ENCODE measurements at places on chromosomes 6 and 20.

DNA sequence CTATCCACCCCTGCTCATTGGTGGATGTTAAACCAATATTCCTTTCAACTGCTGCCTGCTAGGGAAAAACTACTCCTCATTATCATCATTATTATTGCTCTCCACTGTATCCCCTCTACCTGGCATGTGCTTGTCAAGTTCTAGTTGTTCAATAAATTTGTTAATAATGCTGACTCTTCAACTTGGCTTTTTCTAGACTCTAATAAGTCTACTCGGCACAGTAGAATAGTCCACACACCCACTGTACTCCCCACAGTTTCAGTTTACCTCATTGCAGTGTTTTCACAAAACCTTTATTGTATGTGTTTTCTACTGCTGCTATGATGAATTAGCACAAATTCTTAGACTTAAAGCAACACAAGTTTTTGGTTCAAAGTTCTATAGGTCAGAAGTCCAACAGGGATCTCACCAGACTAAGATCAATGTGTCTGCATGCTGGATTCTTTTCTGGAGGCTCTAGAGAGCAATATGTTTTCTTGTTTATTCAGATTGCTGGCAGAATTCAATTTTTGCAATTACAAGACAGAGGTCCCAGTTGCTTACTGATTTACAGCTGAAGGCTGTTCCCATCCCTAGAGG, 13.1 kb downstream of the BTN3A1 start:
- DNase-seq: no peak

GRCh38 chr6:148374040-148374774, 31.6 kb downstream of the SASH1 start:
- no peak for DNase-seq

DNA sequence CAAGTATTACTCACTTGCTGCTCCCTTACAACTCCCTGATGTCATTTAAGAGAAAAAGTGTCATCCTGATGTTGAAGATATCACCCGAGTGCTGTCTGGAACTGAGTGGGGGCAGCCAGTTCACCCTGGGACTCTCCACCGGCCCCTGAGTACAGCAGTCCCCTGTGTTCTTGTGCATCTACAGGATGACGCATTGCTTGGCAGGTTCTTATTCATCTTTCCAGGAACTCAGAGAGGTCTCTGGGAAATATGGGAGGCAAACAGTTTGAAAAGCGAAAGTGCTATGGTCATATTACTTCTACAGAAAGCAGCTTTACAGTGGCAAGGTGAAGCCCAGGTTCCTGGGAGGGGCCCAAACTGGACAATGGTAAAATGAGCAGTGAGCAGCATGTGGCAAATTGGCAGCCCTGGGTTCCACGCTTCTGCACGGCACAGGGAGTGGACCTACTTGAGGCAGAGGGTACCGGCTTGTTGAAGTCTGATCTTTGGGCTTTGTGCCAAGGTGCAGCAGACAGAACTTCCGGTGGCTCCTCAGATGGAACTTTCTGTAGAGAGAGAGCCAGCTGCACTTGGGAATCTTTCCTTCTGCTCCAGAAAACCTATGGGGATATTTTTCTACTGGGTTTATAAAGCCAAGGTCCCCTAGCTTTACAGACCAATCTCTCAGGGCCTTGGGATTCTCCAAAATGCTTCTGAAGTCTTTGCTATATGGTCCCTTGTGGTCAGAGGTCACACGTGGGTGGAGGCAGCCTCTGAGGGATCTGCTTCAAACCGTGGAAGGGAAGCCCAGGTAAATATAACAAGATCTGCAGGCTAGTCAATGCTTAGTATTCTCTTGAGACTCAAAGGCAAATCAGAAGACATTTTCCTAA, 128.3 kb downstream of the MAP3K7 start:
- peak; percentile 9 for DNase-seq

GRCh38 chr20:44720621-44720996, 5.4 kb downstream of the CCN5 start:
- no peak for DNase-seq

DNA sequence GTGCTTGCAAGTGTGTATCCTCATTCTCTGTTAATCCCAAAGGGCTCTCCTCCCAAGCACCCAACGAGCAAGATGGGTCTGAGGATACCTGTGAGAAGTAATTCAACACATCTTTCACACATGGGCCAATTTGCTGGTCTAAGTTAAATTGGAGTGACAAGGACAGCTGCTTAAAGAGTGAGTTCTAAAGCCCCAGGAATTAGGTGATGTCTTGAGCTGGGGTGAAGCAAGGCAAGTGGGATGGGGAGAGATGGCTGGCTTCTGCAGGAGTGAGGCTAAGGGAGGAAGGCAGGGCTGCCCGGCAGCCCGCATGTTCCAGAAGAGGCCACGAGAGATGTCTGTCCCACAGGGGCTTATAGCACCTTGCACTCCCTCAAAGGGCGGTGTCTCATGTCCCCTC, 288.5 kb downstream of the CDH26 start:
- no peak for DNase-seq

DNA sequence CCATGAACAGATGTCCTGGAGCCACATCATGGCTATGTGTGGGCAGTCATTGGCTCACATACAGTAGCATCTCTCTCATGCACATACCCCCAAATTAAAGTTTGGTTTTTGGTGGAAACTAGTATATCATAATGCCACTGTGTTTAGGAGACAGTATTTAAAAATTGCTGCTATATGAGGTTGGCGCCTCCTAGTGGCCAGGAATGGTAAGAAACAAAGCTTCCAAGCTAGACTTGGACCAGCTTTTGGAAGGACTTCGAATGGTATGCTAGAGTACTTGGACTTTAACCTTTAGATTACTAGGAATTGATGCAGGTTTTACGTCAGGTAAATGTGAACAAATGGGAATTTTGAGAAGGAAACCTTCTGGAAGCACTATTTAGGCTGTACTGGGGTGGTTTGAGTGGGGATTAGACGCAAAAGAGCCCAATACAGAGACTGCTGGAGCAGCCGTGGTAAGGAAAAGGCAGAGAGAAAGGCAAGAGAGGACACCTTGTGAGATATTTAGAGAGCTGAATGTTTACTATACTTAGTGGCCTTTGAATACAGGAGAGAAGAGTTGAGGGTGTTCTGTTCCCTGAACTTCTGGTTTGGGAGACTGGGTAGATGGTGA, 23.8 kb downstream of the PRSS35 start:
- DNase-seq: peak; percentile 15

- DNase-seq: no peak
These were observed 19.0 kb upstream of the STXBP5 start for GRCh38 chr6:147185216-147185615.

DNA sequence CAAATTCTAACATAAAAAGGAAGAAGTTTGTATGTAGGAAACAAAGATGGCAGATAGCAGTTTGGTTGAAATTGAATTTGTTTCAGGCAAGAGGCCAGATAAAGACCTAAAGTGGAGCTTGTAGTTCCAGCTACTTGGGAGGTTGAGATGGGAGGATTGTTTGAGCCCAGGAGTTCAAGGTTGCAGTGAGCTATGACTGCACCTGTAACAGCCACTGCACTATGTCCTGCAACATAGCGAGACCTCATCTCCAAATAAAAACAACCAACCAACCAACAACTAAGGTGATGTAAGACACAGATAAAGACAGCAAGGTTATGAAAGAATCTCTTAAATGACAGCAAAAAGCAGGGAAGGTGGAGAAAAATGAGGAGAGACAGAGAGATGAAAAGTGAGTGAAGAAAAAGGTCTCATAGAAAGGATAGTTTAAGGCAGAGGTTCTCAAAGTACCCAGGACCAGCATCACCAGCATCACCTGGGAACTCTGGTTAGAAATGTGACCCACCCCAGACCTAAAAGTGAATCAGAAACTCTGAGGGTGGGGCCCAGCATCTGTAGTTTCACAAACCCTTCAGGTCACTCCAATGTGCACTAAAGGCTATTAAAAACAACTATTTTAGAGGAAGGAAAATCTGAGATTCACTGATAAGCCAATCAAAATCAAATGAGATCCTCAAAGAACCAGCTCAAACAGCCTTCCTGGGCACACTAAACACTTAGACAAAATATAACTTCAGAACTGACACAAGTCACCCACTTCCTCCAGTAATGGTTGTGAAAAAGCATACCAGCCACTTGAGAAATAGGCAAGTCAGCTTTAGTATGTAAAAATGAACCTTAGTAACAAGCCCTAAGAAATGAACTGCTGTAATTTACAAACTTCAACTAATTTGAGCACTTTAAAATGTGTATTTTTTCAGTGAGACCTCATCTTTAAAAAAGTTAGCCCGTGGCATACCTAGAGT, 57.6 kb downstream of the FAM184A start:
- DNase-seq: no peak

DNA sequence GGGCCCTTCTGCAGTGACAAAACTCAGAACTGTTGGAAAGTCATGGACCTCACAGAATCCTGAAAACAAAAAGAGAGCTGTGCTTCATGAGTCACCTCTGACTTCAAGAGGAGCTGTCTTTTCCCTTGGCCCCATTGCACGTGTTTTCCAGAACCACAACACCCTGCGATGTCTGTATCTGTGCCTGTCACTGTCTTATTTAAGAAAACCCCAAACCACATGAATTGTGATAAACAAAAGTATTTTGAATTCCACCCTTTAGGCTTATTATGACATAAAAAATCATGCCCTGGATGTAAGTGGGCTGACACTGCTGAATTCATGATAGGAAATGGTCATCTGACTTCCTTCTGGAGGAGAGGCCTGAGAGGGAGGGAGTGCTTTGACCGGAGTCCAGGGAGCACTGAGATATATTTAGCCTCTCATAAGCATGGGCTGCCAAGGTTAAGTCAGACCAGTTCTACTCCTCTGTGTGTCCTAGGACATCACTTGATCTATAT, 96.4 kb upstream of the DUSP22 start:
- DNase-seq: no peak

- no peak for DNase-seq
These were observed 90.8 kb downstream of the MYLK4 start for GRCh38 chr6:2659882-2660281.

GRCh38 chr6:30991891-30992290, 8.4 kb downstream of the MUC21 start:
- no peak for DNase-seq

- DNase-seq: no peak
These were observed 154.6 kb upstream of the AHI1 start for GRCh38 chr6:135651964-135652755.

GRCh38 chr6:41441598-41442351, 104.4 kb upstream of the FOXP4 start:
- no peak for DNase-seq

- DNase-seq: no peak
These were observed 10.8 kb upstream of the OR2B2 start for GRCh38 chr6:27922949-27923348.

GRCh38 chr6:355373-356208, 36.0 kb upstream of the IRF4 start:
- no peak for DNase-seq

DNA sequence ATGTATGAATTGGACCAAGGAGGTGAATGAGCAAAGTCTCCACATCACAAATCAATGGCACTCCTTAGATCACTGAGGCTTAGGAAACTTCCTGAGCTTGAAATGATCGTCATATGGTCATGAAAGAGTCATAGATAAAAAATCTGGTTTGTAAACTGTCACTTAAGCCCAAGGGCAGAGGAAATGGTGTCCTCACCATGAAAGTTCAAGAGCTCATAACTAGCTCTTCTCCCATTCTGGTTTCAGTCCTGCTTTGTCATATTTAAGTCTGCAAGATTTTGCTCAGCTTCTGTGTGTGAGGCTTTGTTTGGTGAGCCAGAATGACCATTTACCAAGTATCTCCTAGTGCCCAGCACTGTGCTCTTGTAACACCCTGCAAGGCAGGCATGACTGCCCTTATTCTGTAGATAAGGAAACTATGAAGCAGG, 60.5 kb downstream of the GJA10 start:
- no peak for DNase-seq

DNA sequence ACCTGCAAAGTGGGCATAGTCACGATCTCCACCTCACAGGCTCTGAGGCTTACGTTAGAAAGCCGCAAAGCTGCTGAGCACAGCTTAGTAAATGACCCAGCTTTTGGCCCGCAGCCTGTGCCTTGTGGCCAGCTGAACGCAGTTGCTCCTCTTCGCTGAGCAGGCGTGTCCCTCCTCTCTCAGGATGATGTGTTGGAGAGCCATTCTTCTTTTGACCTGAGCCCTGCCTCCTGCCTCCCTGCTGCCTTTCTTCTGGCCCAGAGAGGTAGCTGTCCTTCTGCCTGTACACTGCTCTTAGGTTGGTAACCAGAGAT, 47.6 kb upstream of the MYL9 start:
- DNase-seq: peak; percentile 40

DNA sequence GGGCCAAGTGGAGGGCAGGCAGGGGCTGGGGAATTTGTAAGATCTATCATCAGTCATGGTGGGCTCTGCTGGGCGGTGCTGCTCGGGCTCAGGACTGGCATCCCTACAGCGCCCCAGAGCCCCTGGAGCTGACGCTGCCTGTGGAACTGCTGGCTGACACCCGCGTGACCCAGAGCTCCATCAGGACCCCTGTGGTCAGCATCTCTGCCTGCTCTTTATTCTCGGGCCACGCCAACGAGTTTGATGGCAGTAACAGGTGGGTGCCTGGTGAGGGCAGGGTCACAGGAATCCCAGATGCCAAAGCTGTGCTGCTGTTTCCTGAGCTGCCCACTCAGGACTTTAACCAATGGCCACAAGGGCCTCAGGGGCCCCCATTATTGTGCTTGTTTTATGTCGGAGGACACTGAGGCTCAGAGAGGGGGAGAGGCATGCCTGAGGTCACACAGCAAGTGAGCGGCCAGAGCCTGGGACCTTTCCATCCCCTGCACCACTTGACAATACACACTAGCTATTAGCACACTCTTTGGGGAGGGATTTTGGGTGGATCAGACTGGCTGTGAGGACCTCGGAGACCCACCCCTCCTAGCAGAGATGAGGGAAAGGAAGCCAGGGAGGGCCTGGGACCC, 6.3 kb downstream of the BPIFB2 start:
- no peak for DNase-seq

DNA sequence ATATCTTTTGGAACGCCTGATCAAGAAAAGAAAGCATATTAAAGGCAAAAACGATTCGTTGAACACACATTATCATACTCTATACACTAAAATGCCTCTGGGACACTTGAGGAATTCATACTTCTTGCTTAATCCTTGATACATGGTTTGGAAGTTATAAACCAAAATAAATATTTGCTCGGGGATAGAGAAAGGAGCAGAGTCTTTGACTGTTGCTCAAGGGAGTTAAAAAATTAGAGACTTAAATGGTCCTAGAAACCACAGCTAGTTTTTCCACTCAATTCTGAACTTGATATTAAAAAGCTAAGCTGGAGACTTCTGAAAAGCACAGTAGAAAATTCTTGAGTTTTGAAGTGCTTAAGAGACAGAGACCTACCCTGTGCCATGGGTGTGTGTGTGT, 98.9 kb downstream of the BCKDHB start:
- no peak for DNase-seq

DNA sequence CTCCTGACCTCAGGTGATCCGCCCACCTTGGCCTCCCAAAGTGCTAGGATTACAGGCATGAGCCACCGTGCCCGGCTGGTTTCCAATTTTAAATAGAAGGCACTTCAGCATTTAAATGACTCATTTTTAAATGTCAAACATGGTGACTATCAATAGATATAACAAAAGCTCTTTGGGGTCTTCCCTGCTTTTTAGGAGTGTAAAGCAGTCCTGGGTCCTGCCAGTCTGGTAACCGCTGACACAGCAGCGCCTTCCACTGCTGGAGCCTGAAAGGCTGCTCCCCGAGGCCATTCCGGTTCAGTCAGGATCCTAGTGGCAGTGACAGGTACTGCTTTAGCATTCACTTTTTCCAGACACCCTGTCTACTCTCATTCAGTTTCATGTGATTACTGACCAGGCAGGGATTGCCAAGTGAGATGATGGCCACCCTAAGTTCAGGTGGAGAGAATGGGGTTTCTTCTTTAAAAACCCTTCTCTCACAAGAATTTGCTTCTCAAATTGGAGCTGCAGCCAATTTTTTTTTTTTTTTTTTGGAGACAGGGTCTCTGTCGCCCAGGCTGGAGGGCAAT, 5.1 kb downstream of the DIDO1 start:
- DNase-seq: peak; percentile 36
